ENCODE measurements at places on chromosomes 13 and 19.

DNA sequence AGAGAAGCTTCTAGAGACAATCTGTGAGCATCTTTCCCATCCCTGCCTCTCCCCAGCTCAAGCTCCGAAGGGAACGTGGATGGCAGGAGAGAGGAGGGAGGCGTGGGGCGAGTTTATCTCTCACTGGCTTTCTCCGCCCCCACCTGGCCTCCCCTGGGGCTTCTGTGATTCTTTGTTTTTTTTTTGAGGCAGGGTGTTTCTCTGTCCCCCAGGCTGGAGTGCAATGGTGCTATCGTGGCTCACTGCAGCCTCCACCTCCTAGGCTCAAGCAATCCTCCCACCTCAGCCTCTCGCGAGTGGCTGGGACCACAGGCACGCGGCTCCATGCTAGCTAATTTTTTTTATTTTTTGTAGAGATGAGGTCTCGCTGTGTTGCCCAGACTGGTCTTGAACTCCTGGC, 23.0 kb downstream of the EFNA2 start:
- DNase-seq, result no peak

- peak; percentile 55 for DNase-seq
These were observed 2.9 kb upstream of the C19orf85 start for GRCh38 chr19:55467236-55468053.

- DNase-seq, result no peak
These were observed 109.9 kb downstream of the RBM26 start for GRCh38 chr13:79295906-79296706.

- no peak for DNase-seq
These were observed 21.7 kb downstream of the MYH14 start for GRCh38 chr19:50224986-50225747.

- DNase-seq, result no peak
These were observed 224.2 kb downstream of the TSHZ3 start for GRCh38 chr19:31125071-31125470.

- no peak for DNase-seq
These were observed 154.3 kb upstream of the VSTM2B start for GRCh38 chr19:29371251-29372090.

GRCh38 chr19:46060012-46060411, 19.2 kb upstream of the IGFL4 start:
- no peak for DNase-seq

GRCh38 chr19:43767818-43768217, 13.0 kb downstream of the KCNN4 start:
- no peak for DNase-seq

DNA sequence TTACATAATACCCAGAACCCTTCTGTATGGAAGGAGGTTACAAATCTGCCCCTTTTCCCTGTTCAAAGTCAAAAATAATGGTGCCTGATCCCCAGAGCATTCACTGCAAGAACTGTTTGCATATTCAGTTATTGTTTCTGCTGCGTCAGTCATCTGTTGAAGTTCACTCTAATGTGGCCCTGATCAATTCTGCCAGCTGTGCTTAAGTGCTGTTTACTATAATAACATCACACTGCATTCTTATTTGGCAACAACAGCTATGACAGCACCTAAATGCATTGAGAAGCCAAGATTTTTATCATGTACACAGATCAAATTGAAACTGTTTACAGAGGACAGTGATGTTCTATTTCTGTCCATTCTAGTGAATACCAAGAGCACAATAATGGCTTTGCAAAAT, 115.9 kb downstream of the DACH1 start:
- DNase-seq, result no peak

DNA sequence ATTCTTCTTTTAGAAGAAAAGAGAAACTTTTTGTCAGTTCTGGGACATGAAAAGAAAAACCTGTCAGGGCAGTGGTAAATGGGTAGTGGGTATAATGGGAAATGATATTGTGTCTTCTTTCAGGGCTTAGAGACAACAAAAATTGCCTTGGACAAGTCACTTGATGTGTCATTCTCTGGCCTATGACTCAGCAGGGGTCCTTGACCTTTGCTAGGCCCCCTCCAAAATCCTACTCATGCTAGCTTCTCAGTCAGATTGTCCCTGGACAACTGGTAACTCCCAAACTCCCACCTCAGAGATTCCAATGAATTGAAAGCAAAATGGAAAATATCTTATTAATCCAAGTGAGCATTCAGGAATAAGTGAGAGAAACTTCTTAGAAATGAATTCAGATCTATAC, 258.8 kb upstream of the SPRY2 start:
- no peak for DNase-seq

- DNase-seq, result no peak
These were observed 20.1 kb upstream of the CAMSAP3 start for GRCh38 chr19:7575434-7576040.

DNA sequence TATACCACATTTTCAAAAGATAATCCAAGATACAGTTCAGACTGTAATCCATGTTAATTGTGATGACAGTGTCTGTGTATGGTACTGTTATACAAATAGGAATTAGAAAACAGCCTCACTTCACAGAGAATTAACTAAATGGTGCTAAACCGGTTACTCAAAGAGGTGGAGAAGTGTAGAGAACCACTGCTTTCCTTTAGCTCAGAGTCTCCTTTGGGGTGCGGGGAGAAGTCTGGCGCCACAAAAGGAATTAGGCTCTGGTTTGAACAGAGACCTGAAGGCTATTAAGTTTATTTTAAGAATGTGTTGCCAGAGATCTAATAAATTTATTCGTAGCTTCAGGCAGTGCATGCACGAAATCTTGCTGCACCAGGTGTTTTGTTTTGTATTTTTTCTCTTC, 65.8 kb downstream of the FREM2 start:
- no peak for DNase-seq

All from stimulated activated naive CD4-positive, alpha-beta T cell treated with Interleukin-2 at 50 U/mL for 16 hours (primary cell).